ENCODE measurements at places on chromosomes 4 and X.

GRCh38 chr4:150160473-150160872 is 82.2 kb downstream of the DCLK2 start:
- DNase-seq, result no peak

GRCh38 chr4:128517096-128517738 is 229.6 kb upstream of the PGRMC2 start:
- DNase-seq, result no peak

DNA sequence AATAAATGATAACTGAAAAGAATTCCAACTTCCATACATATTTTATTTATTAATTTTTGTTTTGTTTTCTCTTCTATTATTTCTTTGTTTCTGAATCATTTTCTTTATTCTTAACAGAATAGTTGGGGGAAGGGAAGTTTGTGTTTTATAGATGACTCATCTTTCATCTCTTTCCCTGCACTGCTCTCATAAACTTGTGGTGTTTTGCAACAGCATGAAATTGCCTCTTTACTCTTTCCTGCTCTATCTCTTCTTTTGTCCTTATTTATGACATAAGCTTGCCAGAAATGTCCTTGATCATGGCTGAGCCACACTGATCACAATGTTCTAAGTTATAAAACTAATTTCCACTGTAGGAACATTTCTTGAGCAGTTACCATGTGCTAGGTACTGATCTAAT is 22.3 kb downstream of the QRFPR start:
- no peak for DNase-seq

- no peak for DNase-seq
Observed at GRCh38 chrX:150507251-150507856, 61.1 kb upstream of the MTM1 start.

GRCh38 chr4:76705472-76705871 is 192.5 kb downstream of the SOWAHB start:
- no peak for DNase-seq

- no peak for DNase-seq
Observed at GRCh38 chr4:87697945-87698344, 47.9 kb downstream of the DMP1 start.

GRCh38 chrX:87425618-87426017 is 92.0 kb upstream of the KLHL4 start:
- DNase-seq, result no peak

DNA sequence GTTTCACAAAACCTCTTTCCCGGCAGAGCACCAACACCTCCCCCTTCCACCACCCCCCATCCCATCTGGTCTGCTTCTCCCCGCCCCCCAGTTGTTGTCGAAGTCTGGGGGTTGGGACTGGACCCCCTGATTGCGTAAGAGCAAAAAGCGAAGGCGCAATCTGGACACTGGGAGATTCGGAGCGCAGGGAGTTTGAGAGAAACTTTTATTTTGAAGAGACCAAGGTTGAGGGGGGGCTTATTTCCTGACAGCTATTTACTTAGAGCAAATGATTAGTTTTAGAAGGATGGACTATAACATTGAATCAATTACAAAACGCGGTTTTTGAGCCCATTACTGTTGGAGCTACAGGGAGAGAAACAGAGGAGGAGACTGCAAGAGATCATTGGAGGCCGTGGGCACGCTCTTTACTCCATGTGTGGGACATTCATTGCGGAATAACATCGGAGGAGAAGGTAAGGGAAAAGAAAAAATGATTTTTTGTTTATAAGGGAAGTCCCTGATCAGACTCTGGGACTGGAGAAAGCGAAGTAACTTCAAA is at the start of gene PDGFRA:
Gene PDGFRA (plus strand): TSS at position 333 of the 541 bp plus-strand sequence. CDS start 29,476 bp downstream, outside the sequence.
- DNase-seq, result no peak

- DNase-seq, result no peak
Observed at GRCh38 chr4:2830632-2831610, 12.7 kb upstream of the ADD1 start.

- no peak for DNase-seq
Observed at GRCh38 chr4:41111791-41112190, 102.6 kb downstream of the APBB2 start.

GRCh38 chrX:133658293-133658911 is 243.1 kb upstream of the GPC4 start:
- no peak for DNase-seq

GRCh38 chrX:31061091-31061490 is 10.8 kb downstream of the FTHL17 start:
- no peak for DNase-seq

GRCh38 chr4:185307136-185307950 is 88.4 kb downstream of the LRP2BP start:
- DNase-seq, result no peak

GRCh38 chrX:105173071-105173470 is 47.4 kb downstream of the TEX13A start:
- DNase-seq, result no peak

DNA sequence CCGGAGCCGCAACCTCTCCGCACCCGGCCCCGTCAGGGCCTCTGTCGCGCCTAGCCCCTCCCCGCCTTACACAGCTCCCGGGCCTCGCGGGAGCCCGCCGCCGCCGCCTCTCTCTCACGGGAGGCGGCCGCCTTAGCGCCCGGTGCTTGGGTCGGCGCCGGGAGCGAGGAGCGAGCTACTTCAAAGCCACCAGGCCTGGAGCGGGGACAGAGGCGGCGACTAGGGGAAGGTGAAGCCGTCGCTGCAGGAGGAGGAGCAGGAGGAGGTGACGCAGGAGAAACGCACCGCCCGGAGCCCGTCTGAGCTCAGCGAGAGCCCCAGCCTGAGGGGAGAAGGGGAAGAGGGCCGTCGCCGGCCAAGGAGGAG is 250 bp downstream of the USP9X start:
- peak; percentile 20 for DNase-seq

DNA sequence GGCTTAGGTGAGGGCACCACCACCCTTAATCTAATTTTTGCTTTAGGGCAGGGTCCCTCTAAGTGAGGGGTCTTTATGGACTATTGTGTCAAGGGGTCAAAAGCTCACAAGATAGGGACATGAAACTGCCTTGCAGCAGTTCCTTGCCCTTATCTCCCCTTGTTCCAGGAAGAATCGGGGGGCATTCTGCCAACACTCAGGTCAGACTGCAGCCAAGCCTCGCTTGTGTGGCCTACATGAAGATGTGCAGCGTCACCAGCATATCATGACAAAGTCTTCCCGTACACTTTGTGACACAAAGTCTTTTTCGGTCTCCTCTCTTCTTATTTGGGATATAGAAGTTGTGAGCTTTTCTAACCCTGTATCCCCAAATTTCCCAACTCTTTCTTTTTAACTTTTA is 17.5 kb upstream of the USP9X start:
- no peak for DNase-seq

DNA sequence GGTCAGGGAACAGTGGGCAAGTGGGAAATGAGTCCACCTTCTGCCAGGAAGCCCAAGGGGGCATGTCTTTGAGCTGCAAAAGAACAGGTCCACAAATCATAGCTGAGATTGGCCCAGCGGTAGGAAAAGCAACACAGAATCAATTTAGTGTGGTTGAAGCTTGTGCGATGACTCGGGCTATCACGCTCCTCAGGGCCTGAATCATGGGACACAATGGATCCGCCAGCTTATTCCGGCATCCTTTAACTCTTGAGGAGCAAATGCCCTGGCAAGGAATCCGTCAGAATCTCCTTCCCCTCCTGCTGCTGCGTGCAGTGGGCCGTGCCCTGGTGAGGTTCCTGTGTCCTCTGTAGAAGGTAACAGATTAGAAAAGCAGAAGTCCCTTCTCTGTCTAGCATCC is 98.0 kb downstream of the RELL1 start:
- no peak for DNase-seq

DNA sequence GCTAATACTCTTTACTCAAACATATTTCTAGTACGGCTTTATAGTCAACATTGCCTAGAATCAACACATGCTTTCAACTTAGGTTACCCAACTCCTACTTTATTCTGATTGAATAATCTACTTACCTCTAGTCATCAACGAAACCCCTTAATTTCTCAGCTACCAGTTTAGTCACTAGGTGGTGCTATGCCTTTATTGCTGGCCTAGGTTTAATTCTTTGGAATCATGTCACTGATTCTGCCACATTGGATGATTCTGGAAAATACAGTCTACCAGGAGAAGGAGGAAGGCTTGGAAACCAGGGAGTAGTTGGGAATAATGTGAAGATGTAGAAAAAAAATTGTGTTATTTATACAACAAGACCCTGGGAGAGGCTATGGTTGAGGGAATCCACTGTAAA is 167.7 kb downstream of the DCAF12L2 start:
- no peak for DNase-seq

DNA sequence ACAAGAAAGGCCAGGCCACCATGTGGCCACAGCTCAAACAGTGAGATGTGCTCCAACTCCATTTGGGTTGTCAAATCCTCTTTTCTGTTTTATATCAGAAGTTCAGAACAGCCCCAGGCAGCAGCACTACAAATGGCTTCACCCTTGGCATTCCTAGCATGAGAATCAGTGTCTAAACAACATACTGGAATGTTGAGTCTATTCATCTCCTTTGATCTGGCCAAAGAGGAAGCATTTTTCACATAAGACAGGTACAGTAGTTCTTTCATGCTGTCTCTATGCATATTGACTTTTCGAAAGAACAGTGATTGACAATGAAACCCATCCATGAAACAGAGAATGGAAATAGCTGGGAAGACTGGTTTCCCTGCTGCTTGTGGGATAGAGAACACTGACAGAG is 289.5 kb downstream of the USP46 start:
- DNase-seq, result no peak

DNA sequence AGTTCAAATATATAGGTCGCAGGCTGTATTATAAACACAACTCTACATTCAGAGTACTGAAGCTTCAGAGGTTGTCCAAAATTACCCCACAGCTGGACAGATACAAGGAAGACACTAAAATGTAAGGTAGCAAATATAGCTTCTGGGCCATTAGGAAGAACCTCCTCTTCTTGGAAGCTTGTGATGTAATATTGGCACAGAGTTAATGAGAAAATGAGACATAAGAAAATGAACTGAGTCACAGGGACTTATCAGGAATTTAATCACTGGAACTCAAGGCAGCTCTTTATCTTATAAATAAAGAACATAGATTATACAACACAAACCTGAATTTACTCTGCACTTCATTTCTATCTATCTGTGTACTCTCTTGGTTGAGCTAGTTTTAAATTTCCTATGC is 344.7 kb downstream of the PCDH10 start:
- no peak for DNase-seq

DNA sequence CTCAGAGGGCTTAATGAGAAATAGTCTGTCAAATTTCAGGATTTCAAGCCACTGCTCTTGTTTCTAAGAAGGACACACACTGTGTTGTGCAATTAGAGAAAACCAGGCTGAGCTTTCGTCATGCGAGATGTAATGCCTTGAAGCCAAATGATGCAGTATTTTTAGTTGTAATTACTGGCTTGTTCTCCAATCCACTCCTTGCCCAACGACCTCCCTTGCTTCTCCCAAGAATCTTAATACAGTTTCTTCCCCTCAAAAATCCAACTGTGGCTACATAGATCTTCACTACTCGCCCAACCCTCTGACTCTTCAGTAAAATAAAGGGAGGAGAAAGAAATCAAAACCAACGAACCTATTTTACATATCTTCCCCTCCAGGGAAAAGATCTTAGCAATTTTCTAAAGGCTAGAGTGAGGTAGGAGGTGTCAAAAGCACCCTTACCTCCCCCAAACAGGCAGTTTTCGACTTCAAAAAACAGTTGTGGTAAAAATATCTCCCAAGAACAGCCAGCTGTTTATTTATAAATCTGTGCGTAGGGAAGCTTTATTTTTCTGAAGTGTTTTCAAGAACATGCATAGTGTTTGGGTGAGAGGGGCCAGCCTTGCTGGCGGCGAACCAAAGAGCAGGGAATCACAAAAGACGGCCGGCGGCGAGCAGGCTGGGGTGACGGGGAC is 68.7 kb downstream of the MGST2 start:
- no peak for DNase-seq

GRCh38 chrX:155048977-155049619 is 21.8 kb downstream of the CMC4 start:
- no peak for DNase-seq

DNA sequence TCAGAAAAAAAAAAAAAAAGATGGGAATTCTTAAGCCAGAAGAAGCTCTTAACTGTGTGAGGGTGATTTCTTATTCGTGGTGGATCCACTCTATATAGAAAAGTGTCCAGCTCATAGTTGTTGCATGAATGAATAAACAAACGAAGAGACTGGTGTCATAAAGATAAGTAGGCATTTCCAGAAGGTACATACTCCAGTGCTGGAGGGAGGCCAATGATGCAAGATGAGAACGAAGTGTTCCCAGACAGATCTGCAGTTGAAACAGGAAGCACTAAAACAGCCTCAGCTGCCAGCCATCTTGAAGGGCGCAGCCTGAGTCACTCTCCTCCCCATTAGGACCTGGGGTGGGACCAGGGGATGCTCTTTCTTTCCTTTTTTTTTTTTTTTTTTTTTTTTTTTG is 47.4 kb upstream of the HOPX start:
- no peak for DNase-seq

DNA sequence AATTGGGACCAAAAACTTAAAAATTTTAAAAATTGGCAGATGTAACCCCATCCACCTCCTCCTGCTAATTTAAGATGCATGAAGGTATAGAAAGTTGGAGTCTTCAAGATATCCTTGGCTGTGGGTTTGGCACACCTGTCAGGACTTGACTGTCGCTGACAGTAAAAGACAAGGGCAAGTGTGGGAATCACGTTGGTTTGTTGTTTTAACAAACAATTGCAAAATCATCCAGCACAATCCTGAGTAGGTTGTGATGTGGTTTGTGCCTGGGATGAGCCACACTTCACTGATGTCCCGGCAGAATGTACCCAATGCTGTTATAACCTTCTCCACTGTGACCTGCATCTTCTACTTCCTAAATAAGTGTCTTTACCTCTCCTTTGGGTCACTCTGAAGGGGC is 24.0 kb downstream of the HOPX start:
- DNase-seq, result no peak

DNA sequence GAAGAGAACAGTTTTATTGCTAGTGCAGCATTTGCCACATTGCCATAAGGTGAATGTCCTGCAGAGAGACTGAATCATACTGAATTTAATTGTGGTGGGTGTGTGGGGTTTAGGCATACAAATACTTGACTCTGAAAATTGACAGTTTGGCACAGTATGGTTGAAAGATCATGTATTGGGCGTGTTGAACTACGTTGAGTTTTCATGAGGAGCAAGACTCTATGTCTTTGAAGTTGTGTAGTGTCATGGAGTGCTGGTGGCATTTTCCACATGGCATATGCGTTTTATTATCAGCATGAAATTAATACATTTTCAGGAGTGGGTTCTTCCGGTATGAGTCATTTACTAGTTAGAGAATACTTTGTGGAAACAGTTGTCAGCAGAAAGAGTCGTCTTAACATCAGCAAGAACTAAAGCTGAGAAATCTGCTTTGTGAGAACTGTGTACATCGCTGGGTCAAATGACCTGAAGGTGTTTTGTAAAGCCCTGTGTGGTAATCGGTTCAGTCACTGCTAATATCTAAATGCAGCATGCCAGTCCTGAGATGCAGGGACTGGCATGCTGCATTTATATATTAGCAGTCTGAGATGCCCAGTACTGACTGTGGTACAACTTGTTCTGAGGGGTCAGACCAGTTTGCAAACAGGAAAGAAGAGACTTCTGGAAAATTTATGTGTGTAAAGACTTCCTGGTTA is 50.3 kb downstream of the ARHGAP10 start:
- no peak for DNase-seq

Data from thymus (tissue), 14 donors.